ENCODE measurements at places on chromosomes 16 and 17. TPM values are rescaled to one million over a fixed set of nuclear protein-coding genes. Genes with fewer than 3 reads are reported as not detected.
A peak's percentile ranks its signal among the peaks of the same experiment; 100 is the strongest.

The PRAC1 gene
- total RNA-seq: not detected

The SETD6 gene
- 14.4 TPM for total RNA-seq

The FLCN gene
- total RNA-seq: 52.3 TPM

The KCNH6 gene
- not detected for total RNA-seq

DNA sequence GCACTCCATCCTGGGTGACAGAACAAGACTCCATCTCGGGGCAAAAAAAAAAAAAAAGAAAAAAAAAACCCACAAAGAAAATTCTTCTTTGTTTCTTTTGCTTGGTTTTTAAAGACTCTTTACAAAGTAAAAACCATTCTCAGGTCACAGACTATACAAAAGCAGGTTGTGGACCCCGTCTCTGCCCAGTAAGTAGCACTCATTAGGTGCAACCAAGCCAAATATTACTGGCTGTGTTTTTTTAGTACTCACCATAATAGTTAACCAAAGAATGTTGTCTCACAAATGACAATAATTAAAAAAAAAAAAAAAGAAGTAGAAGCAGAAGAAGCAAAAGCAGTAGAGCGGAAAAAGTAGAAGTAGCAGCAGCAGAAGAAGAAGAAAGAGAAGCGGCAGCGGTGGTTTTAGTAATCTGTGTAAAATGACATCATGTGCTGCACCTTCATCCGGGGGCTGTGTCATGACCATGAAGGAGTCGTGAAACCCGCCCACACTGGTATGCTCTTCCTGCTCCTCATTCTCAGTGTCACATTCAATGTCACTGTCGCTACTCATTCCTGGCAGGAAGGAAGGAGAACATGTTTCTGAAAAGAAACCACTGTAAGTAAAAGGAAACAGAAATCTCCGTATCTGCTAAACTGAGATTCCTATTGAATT, 105.4 kb downstream of the TRIM37 start:
- no peak for DNase-seq

DNA sequence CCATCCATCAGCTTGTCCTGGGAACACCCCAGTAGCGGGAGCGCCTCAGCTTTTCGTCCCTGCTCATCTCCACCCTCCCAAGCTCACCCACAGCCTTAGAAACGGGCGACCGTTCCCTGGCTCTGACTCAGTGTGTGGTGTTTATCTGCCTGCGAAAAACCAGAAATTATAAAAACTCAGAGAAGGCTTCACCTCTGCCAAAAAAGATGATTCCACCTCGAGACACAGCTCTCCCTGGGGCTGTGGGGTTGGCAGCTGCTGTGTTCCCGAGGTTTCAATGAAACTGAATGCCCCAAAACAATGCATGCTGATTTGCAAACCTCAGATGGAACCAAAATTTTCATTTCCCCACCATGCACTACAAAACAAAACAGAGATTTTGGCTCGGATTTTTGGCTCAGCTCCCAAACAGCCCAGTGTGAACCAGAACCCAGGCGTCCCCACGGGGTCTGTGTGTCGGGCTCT, 62.4 kb upstream of the MED9 start:
- peak; percentile 65 for DNase-seq

GRCh38 chr17:81553018-81553615, 964 bp upstream of the FAAP100 start:
- DNase-seq: peak; percentile 79

DNA sequence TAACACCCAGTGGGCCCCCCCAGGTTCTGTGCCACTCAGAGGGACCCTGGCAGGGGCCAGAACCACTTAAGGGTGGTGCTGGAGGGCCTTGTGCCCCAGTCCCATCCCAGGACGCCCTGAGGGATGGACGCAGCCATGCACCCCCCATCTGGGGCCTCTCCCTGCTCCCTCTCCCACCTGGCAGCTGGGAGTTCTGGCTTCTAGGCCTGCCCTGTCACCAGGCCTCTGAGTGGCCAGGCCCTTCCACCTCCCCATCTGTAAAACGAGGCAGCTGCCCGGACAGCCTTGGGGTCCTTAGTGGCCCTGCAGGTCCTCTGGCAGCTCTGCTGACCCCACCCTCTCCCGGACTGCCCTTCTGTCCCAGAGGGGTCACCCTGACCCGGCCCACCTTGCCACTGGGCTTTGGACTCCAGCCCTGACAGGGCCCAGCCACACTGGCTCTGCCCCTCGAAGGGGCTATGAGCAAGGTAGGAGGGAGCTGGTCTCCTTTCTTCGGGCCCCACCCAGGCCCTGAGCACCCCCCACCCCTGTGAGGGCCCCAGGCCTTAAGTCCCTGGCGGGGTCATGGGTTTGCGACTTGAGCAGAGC, 12.3 kb downstream of the PAM16 start:
- no peak for DNase-seq

DNA sequence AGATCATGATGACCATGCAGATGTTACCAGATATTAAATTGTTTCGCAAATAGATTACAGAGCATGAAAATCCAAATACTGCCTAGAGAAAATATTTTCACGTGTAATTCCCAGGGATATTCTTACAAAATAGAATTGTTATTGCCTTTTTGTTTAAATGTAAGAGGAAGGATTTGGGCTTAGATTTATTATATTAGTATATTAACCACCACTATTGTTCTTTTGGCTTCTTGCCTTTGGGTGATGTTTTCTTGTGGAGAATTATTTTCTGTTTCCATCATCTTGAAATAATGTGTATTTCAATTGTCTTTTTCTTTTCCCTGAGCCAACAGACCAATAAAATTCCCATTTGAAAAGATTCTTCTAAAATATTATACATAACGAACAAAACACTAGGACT, 109.7 kb upstream of the NUDT7 start:
- DNase-seq: no peak

- no peak for DNase-seq
Measured at GRCh38 chr17:34313164-34313563, 6.1 kb upstream of the CCL8 start.

GRCh38 chr16:49644145-49644463, 211.8 kb downstream of the ZNF423 start:
- DNase-seq: no peak

GRCh38 chr17:4307179-4307930, 43.6 kb upstream of the ANKFY1 start:
- DNase-seq: no peak

DNA sequence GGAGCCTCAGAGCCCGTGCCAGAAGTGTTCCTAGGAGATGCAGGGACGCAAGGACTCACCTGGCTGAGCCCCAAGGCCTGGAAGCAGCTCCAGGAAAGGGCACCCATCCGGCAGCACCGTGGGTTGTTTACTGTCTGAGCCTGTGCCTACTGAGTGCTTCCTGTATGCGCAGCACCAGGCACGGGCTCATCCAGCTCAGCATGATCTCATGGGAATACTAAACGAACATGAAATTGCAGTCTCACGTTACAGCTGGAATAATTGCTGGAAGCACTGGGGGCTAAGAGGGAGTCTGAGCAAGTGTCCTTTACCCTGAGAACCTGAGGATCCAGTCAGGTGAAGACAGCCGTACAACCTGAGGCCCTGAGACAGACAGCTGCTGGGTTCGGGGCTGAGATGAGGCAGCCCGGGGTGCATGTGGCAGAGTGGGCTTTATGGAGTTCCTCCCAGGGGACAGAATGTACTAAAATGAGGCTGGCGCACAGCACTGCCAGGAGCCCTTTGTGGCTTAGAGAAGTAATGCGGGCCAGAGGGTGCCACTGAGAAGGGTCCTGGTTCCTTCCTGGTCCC, 5.4 kb downstream of the CTRL start:
- no peak for DNase-seq
